Cardiac muscle cell (in vitro differentiated cells and primary cell): ENCODE measurements at places on chromosomes 1 and 21.

- no peak for DNase-seq
Observed at GRCh38 chr1:101065575-101065974, 40.0 kb upstream of the DPH5 start.

- no peak for DNase-seq
Observed at GRCh38 chr1:164709541-164710278, 150.7 kb downstream of the PBX1 start.

DNA sequence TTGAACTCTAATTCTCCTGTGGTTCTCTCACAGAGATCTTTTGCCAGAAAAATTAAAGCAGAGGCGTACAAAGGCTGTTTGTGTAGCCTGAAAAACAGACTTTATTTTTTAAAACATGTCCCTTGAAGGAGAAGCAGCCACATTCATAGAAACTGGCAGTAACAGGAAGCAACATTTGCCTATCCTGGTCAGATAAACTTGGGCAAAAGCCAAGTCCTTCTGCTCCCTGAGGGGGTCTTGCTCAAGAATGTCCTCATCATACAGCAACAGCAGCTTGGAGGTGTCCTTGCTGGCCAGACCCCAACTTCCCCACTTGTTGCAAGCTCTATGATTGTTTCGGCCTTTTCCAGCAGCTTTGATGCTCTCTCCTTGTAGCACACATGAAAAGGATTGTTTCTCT lies 36.3 kb downstream of the MSTO1 start:
- no peak for DNase-seq

- DNase-seq, result no peak
Observed at GRCh38 chr1:51210055-51210454, 26.0 kb upstream of the RNF11 start.

DNA sequence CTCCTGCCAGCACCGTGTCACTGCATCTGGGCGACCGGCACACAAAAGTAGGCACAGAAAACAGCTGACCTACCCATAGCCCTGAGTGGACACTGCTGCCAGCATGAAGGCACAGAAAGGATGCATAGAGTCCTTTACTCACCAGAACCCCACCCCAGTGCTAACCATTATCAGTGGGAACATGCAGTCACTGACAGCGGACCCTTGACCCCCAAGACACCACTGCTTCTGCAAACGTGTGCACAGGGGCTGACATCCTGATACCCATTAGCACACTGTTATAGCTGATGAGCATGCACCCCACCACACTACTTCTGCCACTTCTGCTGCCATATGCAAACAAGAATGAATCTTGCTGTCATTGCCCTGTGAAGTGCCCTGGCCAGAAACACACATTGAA lies 953.0 kb upstream of the NCAM2 start:
- DNase-seq, result no peak

DNA sequence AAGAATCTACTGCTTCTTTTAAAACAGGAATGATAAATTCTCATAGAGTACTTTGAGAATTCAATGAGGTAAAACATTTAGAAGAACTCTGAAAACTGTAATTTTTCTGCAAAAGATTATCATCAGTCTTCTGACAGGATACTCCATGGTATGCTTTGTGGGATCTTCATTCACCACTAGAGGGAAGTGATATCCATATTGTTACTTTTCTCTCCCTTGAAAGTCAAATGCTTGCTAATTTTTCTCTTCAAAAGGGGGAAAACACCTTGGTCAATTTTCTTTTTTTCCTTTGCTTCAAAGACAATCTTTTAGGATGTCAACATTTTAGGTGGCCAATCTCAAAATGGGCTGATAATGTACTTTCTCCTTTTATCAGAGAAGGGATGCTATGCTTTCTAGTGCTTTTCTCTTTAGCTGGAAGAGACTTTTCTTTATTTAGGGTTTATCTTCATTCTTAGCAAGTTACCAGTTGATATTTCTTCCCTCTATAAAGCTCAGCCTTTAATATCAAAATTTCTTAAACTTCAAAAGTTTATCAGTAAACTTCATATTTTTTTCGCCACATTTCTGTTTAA lies 95.5 kb downstream of the NEGR1 start:
- DNase-seq, result no peak

DNA sequence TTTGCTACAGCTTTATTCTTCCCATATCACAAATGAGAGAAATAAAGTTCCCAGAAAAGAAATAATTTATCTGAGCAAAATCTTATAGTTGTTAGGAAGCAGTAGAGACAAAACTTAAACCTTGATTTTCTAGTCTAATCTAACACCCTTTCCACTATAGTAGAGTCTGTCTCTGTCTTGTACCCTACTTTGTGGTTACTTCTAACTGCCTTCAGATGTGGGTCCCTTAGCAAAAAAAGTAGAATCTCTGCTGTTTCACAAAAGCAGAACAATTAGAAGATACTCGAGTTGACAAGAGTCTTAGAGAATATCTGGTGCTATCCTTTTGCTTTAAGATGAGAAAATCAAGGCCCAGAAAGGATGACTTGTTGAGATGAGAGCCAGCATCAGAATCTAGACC lies 48.1 kb upstream of the FGGY start:
- DNase-seq, result no peak

DNA sequence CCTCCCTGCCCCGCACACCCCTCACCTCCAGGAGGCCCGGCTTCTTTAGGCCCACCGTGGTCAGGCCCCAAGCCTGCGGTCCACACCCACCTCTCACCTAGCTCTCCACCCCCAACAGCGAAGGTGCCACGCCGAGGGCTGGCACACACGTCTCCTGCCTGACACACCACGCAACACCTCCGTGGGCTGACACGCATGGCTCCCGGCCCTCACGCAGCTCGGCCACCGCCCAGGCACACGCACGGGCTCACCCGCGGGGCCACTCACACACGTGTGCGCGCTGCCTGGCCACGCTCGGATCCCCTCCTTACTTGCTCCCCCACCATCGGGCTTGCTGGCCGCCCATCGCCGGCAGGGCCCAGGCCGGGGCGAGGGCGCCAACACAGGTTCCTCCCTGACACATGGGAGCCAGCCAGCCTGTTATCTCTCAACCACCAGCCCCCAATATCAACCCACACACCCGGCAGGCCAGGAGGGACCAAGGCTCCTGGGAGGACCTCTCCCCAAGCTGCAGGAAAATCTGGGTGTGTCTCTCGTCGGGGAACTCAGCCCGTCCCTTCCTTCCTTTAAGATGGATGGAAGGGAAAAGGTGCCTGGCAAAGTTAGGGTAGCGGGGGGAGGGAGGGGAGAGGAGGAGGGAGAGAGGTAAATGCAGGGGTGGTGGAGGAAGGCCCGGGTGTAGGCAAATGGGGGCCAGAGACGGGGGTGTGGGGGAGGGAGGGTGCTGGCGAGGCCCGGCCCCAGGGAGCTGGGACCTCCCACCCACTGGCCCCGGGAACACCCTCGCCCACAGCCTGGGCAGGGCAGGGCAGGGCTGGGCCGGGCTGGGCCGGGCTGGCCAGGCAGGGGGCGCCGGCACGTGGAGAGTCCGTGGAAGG lies 546 bp downstream of the ELOVL1 start:
- DNase-seq, result no peak

- DNase-seq, result no peak
Observed at GRCh38 chr1:214120191-214120590, 132.4 kb downstream of the PROX1 start.

DNA sequence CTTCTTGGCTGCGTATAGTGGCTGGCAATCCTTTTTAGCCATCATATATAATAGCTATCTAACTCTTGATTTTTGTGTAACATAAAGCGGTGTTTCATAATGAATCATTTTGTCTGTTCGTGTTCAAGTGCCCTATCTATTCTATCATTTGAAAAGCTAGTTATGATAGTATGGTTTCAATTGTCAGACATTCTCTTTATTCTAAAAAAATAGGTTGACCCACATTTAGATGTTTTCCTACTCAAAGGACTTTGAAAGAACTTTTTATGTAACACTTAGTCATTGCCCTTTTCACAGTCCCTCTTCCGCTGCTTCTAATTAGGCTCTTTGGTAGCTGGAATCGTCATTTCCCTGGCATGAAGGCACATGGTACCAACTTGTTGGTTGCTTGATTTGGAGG lies 272.2 kb upstream of the B3GALT2 start:
- no peak for DNase-seq

DNA sequence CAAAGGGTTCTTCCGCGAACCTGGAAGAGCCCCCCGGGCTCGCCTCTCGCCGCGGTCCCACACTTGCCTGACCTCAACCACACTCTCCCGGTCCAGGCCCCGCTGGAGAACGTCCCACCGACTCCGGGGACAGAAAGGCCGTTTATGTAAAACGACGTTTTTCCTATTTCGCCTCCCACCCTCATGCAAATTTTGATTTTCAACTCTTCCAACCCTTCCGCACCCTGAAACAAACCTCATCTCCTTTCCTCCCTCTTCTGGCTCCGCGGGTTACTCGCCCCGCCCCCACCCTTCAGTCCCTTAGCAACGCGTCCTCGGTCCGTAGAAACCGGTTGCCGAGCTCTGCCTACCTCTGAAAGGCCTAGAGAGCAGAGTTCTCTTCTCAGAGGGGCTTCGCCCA lies at the start of gene C1orf141:
TSS of gene C1orf141 (minus strand) at position 276 of the 400 bp plus-strand sequence. CDS start 7,730 bp downstream, outside the sequence.
- DNase-seq, result peak; percentile 46

DNA sequence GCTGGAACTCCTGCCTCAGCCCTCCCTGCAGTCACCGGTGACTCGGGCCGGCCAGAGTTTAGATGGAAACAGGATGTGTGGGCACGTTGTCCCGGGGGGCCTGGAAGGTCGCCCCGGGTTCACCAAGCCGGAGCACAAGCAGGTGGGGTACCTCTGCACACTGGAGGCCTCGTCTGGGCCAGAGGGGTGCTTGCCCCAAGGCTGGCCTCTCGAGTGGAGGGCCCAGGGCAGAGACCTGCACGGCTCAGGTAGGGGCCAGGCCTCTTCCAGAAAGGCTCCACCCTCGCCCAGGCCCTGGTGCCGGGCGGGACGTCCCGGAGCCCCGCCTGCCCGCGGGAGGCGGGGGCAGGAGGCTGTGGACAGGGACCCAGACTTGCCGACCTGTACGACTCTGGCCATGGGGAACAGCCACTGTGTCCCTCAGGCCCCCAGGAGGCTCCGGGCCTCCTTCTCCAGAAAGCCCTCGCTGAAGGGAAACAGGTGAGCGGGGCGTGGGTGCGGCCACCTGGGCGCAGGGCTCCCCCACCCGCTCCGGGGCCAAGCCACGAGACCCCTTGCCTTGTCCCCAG lies at the start of gene PLEKHN1:
TSS of gene PLEKHN1 (plus strand) at position 348 of the 569 bp plus-strand sequence. CDS start at position 398, 50 bp downstream.
- peak; percentile 33 for DNase-seq
